AG04449 (cell line): ENCODE measurements at places on chromosomes 6 and 20.

GRCh38 chr6:47131773-47132172 is 89.6 kb upstream of the ADGRF1 start:
- DNase-seq: no peak

DNA sequence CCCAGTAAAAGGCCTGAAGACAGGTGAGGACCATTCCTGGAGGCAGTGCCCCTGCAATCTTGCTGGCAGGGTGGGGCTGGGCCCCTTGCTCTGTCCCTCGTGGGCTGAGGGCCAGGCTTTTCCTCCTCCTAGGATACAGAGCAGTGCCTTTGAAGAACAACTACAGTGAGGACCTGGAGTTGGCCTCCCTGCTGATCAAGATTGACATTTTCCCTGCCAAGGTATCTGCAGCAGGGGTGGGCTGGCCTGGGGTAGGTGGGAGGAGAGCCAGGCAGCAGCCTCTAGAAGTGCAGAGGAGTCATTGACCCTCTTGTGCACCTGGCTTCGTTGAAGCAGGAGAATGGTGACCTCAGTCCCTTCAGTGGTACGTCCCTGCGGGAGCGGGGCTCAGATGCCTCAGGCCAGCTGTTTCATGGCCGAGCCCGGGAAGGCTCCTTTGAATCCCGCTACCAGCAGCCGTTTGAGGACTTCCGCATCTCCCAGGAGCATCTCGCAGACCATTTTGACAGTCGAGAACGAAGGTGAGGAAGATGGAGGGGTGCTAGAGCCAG is 36.5 kb downstream of the PLCG1 start:
- DNase-seq: no peak

- no peak for DNase-seq
These were observed 394.7 kb downstream of the THBS2 start for GRCh38 chr6:168858926-168859325.

- DNase-seq: no peak
These were observed 266.3 kb downstream of the PTPRT start for GRCh38 chr20:42923348-42923918.

- no peak for DNase-seq
These were observed 226.5 kb downstream of the MAFB start for GRCh38 chr20:40462566-40462965.

GRCh38 chr6:165880686-165881085 is 217.6 kb upstream of the PDE10A start:
- no peak for DNase-seq

DNA sequence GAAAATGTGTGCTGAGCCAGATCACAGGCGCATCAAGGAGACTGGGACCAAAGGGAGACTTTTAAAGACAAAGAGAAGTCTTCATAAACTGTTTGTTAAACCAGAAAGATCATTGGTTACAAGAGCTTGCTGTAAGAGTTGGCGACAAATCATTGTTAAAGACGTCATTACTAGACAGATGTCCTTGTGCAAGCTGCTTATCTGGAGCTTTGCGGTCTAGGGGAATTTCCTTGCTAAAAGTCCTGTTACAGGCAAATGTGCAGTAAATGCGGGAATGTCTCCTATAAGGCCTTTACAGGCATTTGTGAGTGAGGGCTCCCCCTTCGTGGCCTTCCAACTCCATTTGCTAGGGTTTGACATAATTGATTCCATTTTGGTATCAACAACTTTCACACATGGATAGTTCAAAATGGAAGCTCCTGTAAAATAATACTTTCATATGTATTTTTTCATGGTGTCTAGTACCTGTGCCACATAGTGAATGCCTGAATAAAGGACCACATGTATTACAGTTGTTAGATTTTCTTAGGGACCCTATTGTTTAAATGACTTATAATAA is 362.4 kb downstream of the UTRN start:
- DNase-seq: no peak

GRCh38 chr6:120077489-120077888 is 727.9 kb upstream of the MAN1A1 start:
- DNase-seq: no peak

DNA sequence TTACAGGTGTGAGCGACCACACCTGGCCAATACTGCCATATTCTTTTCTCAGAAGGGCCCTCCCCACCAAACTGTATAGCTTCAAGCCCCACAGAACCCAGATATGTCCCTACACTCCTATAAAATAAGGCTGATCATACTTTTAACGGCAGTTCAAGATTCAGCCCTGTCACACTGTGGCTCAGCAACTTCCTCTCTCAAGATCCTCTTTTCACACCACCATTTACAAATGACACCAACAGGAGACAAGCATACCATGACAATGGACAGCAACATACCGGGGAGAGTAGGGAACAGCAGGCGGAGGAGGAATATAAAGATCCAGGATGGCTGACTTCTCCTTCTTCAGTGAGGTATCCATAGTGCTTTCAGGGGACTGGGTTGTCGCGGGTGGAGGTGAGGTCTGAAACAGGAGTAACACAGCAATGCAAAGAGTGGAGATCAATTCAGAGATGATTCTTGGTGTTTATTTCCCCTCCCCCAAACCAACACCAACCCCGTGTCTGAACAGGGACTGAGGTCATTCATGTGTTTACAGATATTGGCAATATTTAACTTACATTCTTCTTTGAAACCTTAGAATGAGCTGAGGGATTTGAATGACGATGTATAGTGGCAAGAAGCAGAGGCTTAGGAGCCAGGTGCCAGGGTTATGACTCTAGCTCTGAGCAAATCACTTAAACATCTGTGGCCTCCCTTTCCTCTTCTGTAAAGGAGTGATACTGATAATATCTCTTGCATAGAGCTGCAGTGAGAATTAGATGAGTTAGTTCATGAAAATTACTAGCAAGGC is 57.6 kb upstream of the IPCEF1 start:
- DNase-seq: no peak

GRCh38 chr6:147071776-147072175 is 132.4 kb upstream of the STXBP5 start:
- DNase-seq: no peak
